SK-N-MC (cell line): ENCODE measurements at places on chromosomes 6 and 20.

DNA sequence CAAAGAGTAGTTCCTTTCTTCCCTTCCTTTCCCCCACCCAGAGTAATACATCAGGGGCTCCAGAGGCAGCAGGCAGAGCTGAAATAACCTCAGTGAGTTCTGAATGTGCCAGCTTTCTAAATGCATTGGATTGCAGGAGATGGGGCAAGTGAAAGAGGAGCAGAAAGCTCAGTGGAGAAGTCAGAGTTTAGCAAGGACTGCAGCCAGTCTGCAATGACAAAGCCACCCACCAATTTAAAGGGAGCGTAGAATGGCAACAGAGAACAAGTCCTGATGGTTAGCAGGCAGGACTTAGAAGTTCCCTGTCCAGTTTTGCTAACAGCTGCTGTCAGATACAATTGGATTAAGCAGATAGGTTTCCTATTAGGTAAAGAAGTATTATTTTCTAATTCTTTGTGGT lies 203.4 kb upstream of the RIN2 start:
- DNase-seq: no peak

- DNase-seq: no peak
Measured at GRCh38 chr6:21181866-21182265, 411.7 kb upstream of the SOX4 start.

DNA sequence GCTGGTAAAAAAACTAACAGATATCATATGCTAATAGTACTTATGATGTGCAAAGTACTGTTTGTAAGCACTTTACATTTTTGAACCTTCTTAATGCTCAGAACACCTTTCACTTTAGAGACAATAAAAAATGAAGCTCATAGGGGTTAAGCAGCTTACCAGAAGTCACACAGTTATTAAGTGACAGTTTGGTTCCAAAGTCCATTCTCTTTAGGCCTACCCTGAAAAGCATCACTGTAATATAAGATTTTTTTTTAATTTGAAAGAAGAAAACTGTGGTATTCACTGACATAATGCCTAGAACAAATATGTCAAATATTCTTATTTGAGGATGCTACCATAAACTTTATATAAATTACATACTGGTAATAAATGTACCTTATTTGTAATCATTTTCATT lies 127.6 kb upstream of the RUNX2 start:
- no peak for DNase-seq

DNA sequence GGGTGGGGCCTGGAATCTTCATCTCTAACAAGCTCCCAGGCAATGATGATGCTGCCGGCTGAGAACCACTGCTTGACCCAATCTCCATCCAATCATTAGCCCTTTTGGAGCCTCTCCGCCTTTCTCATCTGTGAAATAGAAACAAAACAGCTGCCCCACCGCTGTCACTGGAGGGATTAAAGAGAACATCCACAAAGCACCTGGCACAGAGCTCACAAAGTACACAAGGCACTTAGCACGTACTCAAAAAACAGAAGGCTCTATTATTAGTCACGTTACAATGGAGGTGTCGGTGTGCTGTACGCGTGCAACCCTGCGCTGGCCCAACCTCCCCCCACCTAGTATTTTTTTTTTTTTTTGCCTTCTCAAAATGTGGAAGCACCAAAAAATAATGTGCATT lies 213.5 kb upstream of the ARID1B start:
- no peak for DNase-seq

DNA sequence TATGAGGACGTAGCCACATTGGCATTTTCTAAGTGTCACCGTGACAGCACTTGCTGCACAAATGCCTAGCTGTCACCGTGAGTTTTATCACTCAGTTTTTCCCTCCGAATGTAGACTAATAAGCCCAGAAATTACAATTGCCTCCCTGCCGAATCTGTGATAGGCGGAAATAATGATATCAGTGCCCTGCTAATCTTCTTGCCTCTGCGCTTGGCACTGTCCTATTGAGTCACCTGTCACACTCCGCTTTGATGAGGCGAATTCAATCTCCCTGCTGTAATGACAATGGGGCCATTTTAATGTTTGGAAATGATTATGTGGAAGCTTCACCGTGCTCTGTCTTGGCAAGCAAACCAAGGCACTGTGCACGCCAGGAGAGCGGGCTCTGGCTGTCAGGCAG lies 112.8 kb downstream of the LINC00237 start:
- no peak for DNase-seq

DNA sequence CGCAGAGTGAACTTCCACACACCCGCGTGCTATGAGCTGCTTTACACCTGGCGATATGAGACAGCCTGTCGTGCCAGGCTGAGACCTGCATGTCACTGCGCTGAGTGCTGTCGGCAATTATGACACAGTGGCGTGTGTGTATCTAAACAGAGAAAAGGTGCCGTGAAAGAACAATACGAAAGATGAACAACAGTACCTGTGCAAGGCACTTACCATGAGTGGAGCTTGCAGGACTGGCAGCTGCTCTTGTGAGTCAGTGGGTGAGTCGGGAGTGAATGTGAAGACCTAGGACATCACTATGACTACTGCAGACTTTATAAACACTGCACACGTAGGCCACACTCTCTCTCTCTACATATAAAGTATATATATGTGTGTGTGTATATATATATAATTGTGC lies 68.5 kb upstream of the DUSP22 start:
- DNase-seq: no peak

GRCh38 chr6:36615018-36615761 lies 21.0 kb downstream of the SRSF3 start:
- no peak for DNase-seq

- DNase-seq: no peak
Measured at GRCh38 chr6:509676-510075, 118.1 kb downstream of the IRF4 start.

DNA sequence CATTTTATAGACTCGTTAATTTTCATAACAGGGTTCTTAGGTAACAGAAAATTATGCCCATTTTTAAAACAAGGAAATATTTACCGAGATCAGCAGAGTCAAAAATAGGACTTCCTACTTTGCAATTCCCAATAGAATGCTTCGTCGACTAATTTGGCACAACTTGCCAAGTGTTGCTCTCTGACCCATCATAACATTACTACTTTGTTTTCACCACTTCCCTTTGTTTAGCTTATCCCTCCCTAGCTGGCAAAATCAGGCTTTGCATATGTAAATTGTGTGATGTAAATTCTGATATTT lies 914 bp upstream of the RANBP9 start:
- DNase-seq: no peak

GRCh38 chr20:38246357-38247165 lies 14.0 kb downstream of the KIAA1755 start:
- DNase-seq: no peak
